ENCODE measurements at places on chromosomes 7 and 10.
A peak's percentile ranks its signal among the peaks of the same experiment; 100 is the strongest.

DNA sequence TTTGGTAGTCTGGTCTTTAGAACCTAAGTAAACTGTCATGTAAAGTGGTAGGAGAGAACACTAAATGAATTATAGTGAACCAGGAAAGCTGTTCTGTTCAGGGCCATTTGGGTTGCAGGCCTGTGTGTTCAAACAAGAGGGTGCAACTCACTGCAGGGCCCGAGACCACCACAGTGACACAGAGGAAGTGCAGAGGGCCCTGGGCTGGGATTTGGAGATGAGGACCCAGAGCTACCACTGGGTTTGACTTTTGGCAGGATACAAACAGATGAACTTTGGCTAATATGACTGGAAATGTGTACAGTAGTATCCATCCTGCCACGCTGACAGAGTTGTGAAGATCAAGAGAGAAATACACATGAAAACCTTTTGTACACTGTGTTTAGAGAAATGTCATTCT is 9.8 kb downstream of the MMP21 start:
- no peak overlapping the region for H3K27ac ChIP-seq
- H3K27me3 ChIP-seq = no peaks in the 10 kb centered on the region
- no peaks in the 10 kb centered on the region for H3K4me1 ChIP-seq
- no peak overlapping the region for H3K4me3 ChIP-seq

DNA sequence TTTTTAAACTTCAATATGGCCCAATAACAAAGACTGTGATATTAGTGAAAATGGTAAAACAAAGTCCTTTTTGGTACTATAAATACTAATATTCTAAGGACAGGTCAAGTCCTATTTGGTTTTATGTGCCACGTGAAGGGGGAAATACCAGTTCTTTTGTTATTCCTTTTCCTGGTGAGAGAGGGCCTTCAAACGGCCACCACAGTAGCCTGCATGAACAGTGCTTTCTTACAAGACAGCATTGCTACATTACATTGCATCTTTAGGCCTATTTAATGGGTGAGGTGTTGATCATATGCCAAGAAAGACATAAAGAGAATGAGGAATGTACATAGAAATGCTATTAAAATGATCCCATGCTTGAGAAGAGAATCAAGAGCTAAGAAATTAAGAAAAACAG is 214.8 kb downstream of the LRRTM3 start:
- H3K27ac ChIP-seq = no peak overlapping the region
- H3K36me3 ChIP-seq = no peaks in the 10 kb centered on the region
- H3K4me1 ChIP-seq = no peaks in the 10 kb centered on the region
- H3K27me3 ChIP-seq = no peaks in the 10 kb centered on the region
- no peak for DNase-seq
- no peak overlapping the region for H3K4me3 ChIP-seq

DNA sequence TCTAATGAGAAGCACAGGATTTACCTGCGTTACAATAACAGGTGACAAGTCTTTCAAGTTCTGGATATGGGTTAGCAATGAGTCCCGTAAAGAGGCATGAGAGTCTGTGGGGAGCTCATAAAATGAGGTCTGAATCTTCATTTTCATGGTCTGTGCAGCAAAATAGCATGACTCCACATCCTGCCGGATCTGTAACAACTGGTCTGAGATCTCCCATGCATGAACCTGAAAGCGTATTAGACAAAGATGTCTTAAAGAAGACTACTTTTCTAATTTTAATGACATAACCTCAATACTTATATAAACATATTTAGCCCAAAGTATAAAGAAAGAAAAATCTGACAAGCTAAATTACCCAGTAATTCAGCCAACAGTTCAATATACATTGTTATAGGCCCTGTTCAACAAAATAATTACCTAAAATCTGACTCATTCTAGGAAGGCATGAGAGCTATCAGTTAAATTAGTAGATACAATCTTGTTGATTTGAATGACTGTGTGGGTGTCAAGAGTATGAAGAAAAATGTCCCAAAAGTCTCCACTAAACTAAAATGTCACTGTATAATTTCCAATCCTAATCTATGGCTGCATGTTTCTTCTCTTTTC is 36.9 kb downstream of the TNPO3 start:
- no peaks in the 10 kb centered on the region for H3K27me3 ChIP-seq
- peaks cover 10% of the 10 kb centered on the region for H3K4me1 ChIP-seq
- H3K27ac ChIP-seq = no peak overlapping the region
- DNase-seq = no peak
- H3K4me3 ChIP-seq = no peak overlapping the region

DNA sequence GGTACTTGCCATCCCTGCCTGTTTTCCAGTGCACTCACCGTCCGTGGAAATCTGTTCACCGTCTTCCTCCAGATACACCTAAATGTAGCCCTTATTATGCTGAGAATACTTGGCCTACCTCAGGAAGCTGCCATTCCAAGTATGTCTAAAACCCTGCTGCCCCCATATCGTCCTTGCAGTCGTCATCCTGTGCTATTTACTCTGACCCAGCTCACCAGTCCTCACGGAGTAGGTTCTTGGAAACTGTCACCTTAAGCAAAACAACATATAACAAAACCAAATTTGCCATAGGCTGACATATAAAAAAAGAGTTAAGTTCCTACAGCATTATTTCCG is 880 bp upstream of the PIP4K2A start:
- peaks cover 13% of the 10 kb centered on the region for H3K36me3 ChIP-seq
- H3K27me3 ChIP-seq = no peaks in the 10 kb centered on the region
- peak overlapping the region; percentile 73 for H3K27ac ChIP-seq
- H3K4me1 ChIP-seq = peaks cover 26% of the 10 kb centered on the region

GRCh38 chr7:151346470-151346769 is 4.8 kb downstream of the NUB1 start:
- DNase-seq = no peak
- peaks cover 44% of the 10 kb centered on the region for H3K4me1 ChIP-seq
- peaks cover 51% of the 10 kb centered on the region for H3K36me3 ChIP-seq
- H3K27me3 ChIP-seq = no peaks in the 10 kb centered on the region
- H3K27ac ChIP-seq = peak overlapping the region; percentile 26
- H3K4me3 ChIP-seq = no peak overlapping the region

All from activated CD8-positive, alpha-beta memory T cell treated with anti-CD3 and anti-CD28 coated beads, Interleukin-2, amount 10 ng/mL, durations not matched to agents 7 days and 5 days (primary cell).